ENCODE measurements at places on chromosomes 16 and 17.

GRCh38 chr17:37234106-37234505, 141.7 kb upstream of the C17orf78 start:
- DNase-seq = no peak

GRCh38 chr17:45093444-45094110, 32.5 kb downstream of the NMT1 start:
- no peak for DNase-seq

- no peak for DNase-seq
Observed at GRCh38 chr17:65095465-65095864, 38.9 kb upstream of the GNA13 start.

DNA sequence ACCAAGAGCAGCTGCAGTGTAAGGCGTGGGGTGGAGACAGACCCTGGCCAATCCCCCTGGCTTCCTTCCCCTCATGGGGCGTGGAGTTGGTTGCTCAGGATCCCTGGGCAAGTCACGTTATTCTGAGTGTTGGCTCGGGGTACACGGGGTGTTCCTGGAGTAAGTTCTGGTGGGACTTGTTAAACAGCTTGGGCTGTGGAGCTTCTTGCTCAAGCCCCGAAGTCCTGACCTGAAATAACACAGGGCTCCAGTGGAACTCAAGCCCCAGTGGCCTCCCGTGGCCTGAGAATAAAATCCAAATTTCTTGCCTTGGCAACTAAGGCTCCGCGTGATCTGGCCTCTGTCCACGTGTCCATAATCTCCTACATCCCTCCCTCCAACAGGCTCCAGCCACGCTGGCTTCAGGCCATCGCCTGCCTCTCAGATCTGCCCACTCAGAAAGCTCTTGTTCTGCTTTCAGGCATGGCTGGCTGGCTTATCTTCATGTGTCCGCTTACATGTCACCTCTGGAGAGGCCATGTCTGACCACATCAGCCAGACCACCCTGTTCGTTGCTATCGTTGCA, 49.3 kb upstream of the BCO1 start:
- no peak for DNase-seq

- no peak for DNase-seq
Observed at GRCh38 chr16:10694830-10695229, at the start of gene TEKT5. TSS of gene TEKT5 (minus strand) at chr16:10694930. CDS start at chr16:10694873, 57 bp downstream.

GRCh38 chr17:8176998-8177731, 985 bp upstream of the TMEM107 start:
- DNase-seq = no peak

All from T-helper 22 cell (primary cell).